ENCODE measurements at places on chromosomes 7 and 10. TPM values are rescaled to one million over a fixed set of nuclear protein-coding genes. Genes with fewer than 3 reads are reported as not detected.

The IDI2 gene
- not detected for total RNA-seq

The PLAC9 gene
- not detected for total RNA-seq

The SLC16A9 gene
- total RNA-seq, result 7.8 TPM

The GPR141 gene
- not detected for total RNA-seq

The C10orf67 gene
- total RNA-seq, result 0.34 TPM

The ZNF467 gene
- 0.68 TPM for total RNA-seq

The LIPM gene
- total RNA-seq, result not detected

Measured in hair follicular keratinocyte (primary cell).